ENCODE measurements at places on chromosomes 16 and 17.

- DNase-seq: no peak
Measured at GRCh38 chr16:72131036-72131435, 37.4 kb downstream of the DHX38 start.

GRCh38 chr16:14649816-14650215 lies 17.1 kb downstream of the BFAR start:
- no peak for DNase-seq

- DNase-seq: no peak
Measured at GRCh38 chr17:48738424-48738802, 9.9 kb upstream of the HOXB13 start.

DNA sequence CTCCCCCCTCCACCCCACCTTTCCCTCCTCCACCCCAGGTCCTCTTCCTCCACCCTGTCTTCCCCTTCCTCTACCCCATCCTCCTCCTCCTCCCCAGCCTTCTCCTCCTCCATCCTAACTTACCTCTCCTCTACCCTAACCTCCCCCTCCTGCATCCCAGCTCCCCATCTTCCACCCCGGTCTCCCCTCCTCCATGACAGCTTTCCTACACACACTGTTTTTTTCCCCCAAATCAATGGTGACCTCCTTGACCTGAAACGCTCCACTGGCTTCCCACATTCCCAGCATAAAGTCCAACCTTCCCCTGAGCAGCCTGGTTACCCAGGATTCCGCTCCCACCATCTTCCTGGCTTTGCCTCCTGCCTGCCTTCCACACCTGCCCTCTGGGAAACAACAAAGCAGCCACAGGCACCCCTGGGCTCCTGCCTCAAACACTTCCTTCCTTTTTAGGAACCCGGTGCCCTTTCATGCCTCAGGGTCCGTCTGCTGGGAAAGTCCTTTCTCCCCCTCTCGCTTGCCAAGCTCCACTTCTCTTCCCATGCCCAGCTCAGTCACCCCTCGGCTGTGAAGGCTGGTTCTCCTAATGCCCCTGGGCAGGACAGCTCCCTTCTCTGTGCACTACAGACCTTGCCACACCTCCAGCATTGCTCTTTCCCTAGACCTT lies 2.1 kb downstream of the RGS9 start:
- DNase-seq: no peak

- no peak for DNase-seq
Measured at GRCh38 chr16:23567602-23568001, 10.1 kb downstream of the UBFD1 start.

DNA sequence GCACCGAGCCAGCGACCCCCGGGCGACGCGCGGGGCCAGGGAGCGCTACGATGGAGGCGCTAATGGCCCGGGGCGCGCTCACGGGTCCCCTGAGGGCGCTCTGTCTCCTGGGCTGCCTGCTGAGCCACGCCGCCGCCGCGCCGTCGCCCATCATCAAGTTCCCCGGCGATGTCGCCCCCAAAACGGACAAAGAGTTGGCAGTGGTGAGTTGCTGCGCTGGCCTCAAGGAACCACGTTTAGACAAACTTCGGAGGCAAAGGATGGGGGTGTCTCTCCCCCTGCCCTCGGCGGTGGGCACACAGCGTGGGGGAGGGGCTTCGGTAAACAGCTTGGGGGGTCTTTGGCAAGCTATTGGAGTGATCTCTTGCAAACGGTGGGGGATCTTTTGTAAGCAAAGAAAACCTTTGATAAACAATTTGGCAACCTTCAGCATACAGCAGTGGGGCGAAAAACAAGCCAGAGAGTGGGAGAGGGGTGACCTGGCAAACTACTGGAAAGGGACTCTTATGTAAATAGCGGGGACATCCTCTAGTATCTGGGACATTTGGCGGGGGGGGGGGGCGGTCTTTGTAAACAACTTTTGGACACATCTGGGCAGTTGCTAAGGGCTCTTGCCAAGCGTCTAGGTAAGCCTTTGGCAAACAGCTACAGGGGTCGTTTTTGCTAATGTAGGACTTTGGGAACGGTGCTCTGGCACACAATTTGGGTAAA lies 587 bp downstream of the MMP2 start:
- DNase-seq: no peak

- DNase-seq: no peak
Measured at GRCh38 chr17:45022655-45023339, 28.6 kb downstream of the DCAKD start.

GRCh38 chr17:76262732-76263344 lies 2.3 kb upstream of the UBALD2 start:
- DNase-seq: no peak

- DNase-seq: no peak
Measured at GRCh38 chr17:38545531-38546225, 60.1 kb downstream of the SRCIN1 start.

GRCh38 chr17:73492125-73492820 lies 152.0 kb downstream of the SDK2 start:
- DNase-seq: no peak

GRCh38 chr17:40931311-40931710 lies 6.1 kb downstream of the KRT23 start:
- no peak for DNase-seq

DNA sequence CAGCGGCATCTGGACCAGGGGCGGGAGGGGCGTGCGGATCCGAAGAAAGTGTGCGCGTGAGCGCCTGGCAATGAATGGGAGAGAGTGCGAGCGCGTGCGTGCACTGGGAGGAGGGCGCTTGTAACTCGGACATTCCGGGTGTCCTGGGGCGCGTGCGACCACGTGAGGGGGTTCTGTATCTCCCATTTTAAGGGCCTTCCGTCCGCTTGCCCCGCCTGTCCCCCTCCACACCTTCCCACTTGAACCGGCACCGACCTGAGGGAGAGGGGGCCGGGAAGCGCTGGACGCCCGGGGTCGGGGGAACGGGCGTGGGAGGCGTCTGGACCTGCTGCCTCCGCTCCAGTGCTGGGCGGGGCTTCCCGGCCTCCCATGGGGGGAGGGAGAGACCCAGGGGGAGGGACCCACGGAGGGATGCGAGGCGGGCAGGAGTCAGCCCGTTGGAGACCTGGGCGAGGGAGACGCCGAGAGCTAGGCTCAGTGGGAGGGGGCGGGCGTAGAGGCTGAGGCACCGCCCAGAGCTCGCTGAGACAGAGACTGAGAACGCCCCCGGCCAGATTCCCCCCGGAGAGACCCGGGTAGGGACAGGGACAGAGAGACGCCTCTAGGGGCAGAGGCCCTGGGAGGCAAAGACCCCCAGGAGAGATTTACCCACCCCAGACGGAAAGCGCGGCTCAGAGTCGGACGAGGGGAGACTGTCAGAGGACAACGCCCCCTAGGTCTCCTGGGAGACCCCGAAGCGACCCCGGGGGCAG lies at the start of gene KREMEN2:
Gene KREMEN2 (plus strand): TSS at position 553 of the 752 bp plus-strand sequence. CDS start 246 bp downstream, outside the sequence.
- no peak for DNase-seq

GRCh38 chr16:67779256-67780014 lies 26.9 kb downstream of the RANBP10 start:
- no peak for DNase-seq

DNA sequence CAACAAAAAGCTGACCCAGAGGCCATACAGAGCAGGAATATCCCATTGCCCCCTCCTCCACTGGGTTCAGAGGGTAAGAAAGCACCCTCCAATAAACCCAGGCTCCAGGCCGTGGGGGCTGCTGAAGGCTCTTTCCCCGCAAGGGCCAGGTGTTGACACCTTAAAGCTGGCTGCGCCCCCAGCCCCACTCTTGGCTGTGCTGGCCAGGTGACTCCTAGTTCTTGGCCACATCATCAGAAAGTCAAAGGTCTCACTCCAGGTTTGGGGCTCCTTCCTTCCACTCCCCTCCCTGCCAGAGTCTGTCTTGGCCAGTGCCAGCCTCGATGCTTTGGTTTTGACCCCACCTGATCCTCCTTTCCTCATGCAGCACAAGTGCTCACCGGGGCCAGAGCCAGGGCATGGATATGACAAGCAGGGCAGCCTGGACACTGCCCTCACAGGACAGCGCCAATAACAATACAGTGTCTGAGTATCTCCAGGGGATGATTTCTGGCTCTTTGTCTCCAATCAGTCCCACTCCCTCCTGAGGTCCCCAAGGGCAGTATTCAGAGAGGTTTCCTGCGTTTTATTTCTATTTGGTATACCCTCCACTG lies 8.2 kb downstream of the SLC46A1 start:
- no peak for DNase-seq

- DNase-seq: no peak
Measured at GRCh38 chr17:36525888-36526287, 8.8 kb downstream of the MYO19 start.

DNA sequence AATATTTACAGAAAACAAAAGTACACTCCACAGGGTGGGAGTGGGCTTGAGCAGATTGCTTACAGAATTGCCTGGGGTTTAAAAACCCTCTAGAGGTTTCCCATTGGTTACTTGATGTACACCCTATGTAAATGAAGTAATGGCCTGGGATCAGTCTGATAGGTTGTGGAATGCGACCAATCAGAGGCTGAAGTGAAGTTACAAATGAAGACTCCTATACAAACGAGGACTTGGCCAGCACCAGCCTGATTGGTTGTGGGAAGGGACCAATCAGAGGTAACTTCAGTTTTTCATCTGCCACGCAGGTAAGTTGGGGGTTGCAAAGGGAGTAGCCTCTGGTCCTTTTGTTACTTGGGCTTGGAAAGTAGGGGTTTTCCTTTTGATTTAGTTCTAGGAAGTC lies 8.8 kb downstream of the EEF2K start:
- DNase-seq: no peak

Measured in non-pigmented ciliary epithelial cell (primary cell).